ENCODE measurements at places on chromosomes 1 and 21.

GRCh38 chr21:45972716-45973474 is 8.7 kb upstream of the COL6A1 start:
- no peak for DNase-seq

GRCh38 chr1:107459204-107459904 is 318.5 kb downstream of the NTNG1 start:
- DNase-seq, result no peak

GRCh38 chr1:85952460-85952859 is 204.1 kb downstream of the COL24A1 start:
- DNase-seq, result no peak

GRCh38 chr1:17948594-17948993 is 159.0 kb upstream of the IGSF21 start:
- no peak for DNase-seq

GRCh38 chr1:150149271-150150132 is at the start of gene PLEKHO1:
Gene PLEKHO1 (plus strand): TSS chr1:150149916. CDS start chr1:150150258, 342 bp downstream.
- DNase-seq, result peak; percentile 77

DNA sequence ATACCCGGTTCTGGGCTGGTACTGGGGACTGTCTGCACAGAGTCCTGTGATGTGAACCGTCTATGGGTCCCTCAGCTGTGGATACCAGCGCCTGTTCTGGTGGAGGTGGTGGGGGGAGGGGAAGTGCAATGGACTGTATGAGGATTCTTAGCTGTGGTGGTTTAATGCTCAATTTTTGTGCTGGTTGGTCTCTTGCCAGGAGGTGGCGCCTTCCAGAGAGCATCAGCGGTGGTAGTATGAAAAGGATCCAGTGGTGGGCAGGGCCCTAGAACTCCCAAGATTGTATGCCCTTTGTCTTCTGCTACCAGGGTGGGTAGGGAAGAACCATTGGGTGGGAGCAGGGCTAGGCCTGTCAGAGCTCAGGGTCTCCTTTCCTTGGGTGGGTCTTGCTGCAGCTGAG is 89.4 kb upstream of the B3GALT2 start:
- no peak for DNase-seq

GRCh38 chr1:96845464-96845863 is 123.9 kb downstream of the PTBP2 start:
- peak; percentile 9 for DNase-seq

DNA sequence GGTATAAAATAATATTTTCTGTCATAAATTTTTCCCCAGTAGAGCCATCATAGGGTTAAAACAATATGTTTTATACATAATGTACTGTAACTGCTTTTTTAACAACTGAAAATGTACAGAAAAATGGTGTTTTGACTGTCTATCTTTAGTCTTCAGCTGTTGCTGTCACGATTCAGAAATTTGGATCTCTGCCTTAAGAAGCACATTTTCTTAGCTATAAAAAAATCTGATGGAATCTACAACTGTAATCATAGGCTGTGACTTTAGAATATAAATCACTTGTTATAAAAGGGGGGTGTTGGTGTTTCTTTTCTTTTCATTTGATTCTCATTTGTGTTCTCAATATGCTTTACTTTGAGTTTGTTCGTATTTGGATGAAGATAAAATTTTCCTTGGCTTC is 187.5 kb downstream of the PDE4B start:
- no peak for DNase-seq

DNA sequence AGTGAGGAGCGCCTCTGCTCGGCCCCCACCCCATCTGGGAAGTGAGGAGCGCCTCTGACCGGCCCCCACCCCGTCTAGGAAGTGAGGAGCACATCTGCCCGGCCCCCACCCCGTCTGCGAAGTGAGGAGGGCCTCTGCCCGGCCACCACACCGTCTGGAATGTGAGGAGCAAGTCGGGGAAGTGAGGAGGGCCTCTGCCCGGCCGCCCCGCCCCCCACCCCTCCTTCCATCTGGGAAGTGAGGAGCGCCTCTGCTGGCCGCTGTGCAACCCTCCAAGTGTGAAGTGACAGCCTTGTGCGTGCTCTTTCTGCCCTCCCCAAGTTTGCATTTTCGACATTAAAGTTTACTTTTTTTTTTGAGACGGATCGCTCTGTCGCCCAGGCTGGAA is 5.1 kb upstream of the ZZZ3 start:
- no peak for DNase-seq

- DNase-seq, result no peak
Observed at GRCh38 chr1:110610084-110610483, 3.9 kb upstream of the KCNA2 start.

GRCh38 chr1:221040691-221041285 is 161.5 kb downstream of the HLX start:
- DNase-seq, result no peak

DNA sequence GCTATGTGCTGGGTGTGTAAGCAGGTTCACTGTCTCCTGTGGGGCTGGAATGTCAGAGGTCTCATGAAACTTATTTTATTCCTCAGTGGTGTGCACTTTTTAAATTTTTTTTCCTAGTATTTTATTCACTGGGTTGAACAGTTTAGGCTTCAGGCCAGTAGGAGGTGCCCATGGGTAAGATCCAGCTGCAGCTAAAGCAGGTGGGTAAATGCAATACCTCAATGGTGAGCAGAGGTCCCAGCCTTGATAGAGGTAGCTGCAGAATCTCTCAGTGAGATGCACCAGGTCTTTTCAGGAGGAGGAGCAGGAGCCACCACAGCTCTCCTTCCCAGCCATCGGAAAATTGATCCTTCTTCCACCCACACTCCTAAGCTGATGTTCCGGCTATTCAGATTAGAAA is 12.6 kb upstream of the OR6N2 start:
- DNase-seq, result no peak

DNA sequence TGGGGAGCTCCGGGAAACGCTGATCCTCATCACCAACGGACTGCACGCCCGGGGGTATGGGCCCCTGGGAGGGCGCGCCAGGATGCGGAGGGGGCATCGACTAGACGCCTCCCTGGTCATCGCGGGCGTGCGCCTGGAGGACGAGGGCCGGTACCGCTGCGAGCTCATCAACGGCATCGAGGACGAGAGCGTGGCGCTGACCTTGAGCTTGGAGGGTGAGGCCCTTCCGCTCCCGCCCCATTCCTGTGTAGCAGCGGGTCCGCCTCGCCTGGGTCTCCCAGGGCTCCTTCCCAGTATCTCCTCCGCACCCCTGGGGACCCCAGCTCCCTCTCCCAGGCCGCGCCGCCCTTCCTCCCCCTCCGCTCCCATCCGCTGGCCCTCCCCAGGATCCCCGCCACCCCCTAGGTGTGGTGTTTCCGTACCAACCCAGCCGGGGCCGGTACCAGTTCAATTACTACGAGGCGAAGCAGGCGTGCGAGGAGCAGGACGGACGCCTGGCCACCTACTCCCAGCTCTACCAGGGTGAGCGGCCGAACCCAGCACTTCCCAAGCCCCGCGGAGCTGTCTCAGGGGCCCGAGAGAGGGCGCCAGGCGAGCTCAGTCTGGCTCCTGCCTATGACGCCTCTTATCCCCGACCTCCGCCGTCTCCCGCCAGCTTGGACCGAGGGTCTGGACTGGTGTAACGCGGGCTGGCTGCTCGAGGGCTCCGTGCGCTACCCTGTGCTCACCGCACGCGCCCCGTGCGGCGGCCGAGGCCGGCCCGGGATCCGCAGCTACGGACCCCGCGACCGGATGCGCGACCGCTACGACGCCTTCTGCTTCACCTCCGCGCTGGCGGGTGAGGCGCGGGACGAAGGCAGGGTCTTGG is 5.0 kb downstream of the HAPLN2 start:
- DNase-seq, result peak; percentile 38

- DNase-seq, result no peak
Observed at GRCh38 chr1:158652721-158653334, 33.7 kb downstream of the SPTA1 start.

GRCh38 chr1:4755864-4756504 is 101.6 kb downstream of the AJAP1 start:
- no peak for DNase-seq
